ENCODE measurements at places on chromosomes 4 and X. TPM values are rescaled to one million over a fixed set of nuclear protein-coding genes. Genes with fewer than 3 reads are reported as not detected.
A peak's percentile ranks its signal among the peaks of the same experiment; 100 is the strongest.

DNA sequence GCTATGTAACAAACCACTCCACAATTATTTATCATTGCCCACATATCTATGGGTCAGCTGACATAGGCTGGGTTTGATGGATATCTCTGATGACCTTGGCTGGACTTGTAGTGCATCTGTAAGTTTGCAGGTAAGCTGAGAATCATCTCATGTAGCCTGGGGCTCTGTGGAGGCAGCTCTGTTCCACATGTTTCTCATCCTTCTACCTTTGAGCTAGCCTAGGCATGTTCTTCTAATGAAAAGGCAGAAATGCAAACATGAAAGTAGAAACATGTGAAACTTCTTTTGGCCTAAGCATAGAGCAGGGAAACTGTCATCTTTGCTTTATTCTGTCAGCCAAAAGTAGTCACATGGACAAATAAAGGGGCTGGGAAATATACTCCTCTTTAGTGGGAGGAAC is 18.2 kb downstream of the MRPL1 start:
- H3K4me1 ChIP-seq = peaks cover 19% of the 10 kb centered on the region
- no peaks in the 10 kb centered on the region for H3K27me3 ChIP-seq
- no peaks in the 10 kb centered on the region for H3K36me3 ChIP-seq
- H3K4me3 ChIP-seq = no peak overlapping the region
- no peak for DNase-seq
- H3K27ac ChIP-seq = no peak overlapping the region

GRCh38 chr4:6804082-6804752 is 21.7 kb downstream of the KIAA0232 start:
- H3K4me3 ChIP-seq = no peak overlapping the region
- no peak overlapping the region for H3K27ac ChIP-seq
- H3K27me3 ChIP-seq = no peaks in the 10 kb centered on the region
- no peak for DNase-seq
- no peaks in the 10 kb centered on the region for H3K36me3 ChIP-seq

- no peaks in the 10 kb centered on the region for H3K27me3 ChIP-seq
- peaks cover 2% of the 10 kb centered on the region for H3K36me3 ChIP-seq
- no peak overlapping the region for H3K27ac ChIP-seq
Measured at GRCh38 chr4:145660064-145660463, 19.9 kb upstream of the C4orf51 start.

SMIM10L2A gene
- 4.0 TPM for total RNA-seq

GRCh38 chr4:172982151-172982590 is 186.4 kb upstream of the GALNT7 start:
- H3K27me3 ChIP-seq = no peaks in the 10 kb centered on the region
- H3K27ac ChIP-seq = no peak overlapping the region
- no peaks in the 10 kb centered on the region for H3K36me3 ChIP-seq
- H3K4me1 ChIP-seq = peaks cover 16% of the 10 kb centered on the region
- no peak for DNase-seq
- no peak overlapping the region for H3K4me3 ChIP-seq

DNA sequence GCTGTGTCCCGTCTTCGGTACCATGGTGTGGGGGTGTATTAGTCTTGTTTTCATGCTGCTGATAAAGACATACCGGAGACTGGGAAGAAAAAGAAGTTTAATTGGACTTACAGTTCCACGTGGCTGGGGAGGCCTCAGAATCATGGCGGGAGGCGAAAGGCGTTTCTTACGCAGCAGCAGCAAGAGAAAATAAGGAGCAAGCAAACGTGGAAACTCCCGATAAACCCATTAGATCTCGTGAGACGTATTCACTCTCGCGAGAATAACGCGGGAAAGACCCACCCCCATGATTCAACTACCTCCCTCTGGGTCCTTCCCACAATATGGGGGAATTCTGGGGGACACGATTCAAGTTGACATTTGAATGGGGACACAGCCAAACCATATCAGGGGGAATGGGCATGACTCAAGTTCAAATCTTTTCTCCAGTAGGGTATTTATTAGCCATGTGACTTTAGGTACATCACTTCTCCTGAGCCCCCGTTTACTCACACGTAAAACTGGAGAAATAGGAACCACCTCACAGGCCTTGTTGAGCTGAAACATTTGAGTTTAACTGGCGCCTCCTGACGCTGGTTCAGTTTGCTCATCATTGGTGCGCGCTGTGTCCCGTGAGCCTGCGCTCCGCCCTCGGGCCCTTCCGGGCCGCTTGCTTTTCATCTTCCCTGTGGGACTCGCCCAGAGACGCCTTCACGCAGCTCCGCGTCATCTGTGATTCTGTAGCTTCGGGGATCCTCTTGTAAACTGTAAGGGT is 35.5 kb upstream of the FAT1 start:
- H3K27me3 ChIP-seq = no peaks in the 10 kb centered on the region
- no peak overlapping the region for H3K27ac ChIP-seq
- H3K36me3 ChIP-seq = no peaks in the 10 kb centered on the region
- DNase-seq = no peak

GRCh38 chr4:1547131-1547855 is 136.8 kb downstream of the FAM53A start:
- peak overlapping the region; percentile 29 for H3K27ac ChIP-seq
- H3K4me1 ChIP-seq = peaks cover 8% of the 10 kb centered on the region
- H3K27me3 ChIP-seq = peaks cover 7% of the 10 kb centered on the region

GRCh38 chr4:185203486-185204237 is at the start of gene CFAP97:
Gene CFAP97 (minus strand): TSS chr4:185204000. CDS start chr4:185191196, 12,804 bp downstream.
- H3K27ac ChIP-seq = peak within 1 kb of the TSS; percentile 94
- H3K4me1 ChIP-seq = peaks cover 26% of the 10 kb centered on the region
- H3K4me3 ChIP-seq = peak within 1 kb of the TSS; percentile 48
- H3K27me3 ChIP-seq = no peaks in the 10 kb centered on the region
- DNase-seq = peak; percentile 94

DNA sequence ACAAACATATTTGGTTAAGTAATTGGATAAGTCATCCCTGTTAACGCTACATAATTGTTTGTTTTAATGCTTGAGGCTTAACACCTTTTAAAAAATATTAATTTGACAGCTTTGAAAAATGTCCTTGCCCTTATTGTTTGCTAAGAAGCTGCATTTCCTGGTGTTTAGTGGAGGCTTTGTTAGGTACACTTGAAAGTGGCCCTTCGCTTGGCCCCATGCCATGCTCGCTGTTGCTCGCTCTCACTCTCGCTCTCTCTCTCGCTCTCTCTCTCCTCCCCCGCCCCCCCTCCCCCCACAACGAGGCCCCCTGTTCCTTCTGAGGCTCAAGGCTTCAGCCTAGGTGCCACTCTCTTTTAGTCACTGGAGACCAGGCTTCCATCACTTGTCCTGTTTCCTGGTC is 139.6 kb downstream of the DCLK2 start:
- DNase-seq = no peak
- no peaks in the 10 kb centered on the region for H3K27me3 ChIP-seq
- no peak overlapping the region for H3K4me3 ChIP-seq
- no peak overlapping the region for H3K27ac ChIP-seq
- peaks cover 14% of the 10 kb centered on the region for H3K4me1 ChIP-seq

GABRA4 gene
- not detected for total RNA-seq

- DNase-seq = no peak
- no peaks in the 10 kb centered on the region for H3K36me3 ChIP-seq
- H3K4me3 ChIP-seq = no peak overlapping the region
- no peak overlapping the region for H3K27ac ChIP-seq
- no peaks in the 10 kb centered on the region for H3K27me3 ChIP-seq
Measured at GRCh38 chr4:142150483-142150882, 514.1 kb downstream of the IL15 start.

NEXMIF gene
- 2.9 TPM for total RNA-seq

TSPYL2 gene
- total RNA-seq = 28.3 TPM

FGF13 gene
- 1.0 TPM for total RNA-seq

RAB39B gene
- 1.8 TPM for total RNA-seq

HTRA3 gene
- 4.2 TPM for total RNA-seq

SMIM10 gene
- 1.0 TPM for total RNA-seq

ING2 gene
- total RNA-seq = 3.6 TPM

GRCh38 chrX:80511969-80512760 is 91.9 kb downstream of the TENT5D start:
- DNase-seq = no peak
- no peak overlapping the region for H3K4me3 ChIP-seq
- no peak overlapping the region for H3K27ac ChIP-seq

PHOX2B gene
- not detected for total RNA-seq

TLR10 gene
- 0.26 TPM for total RNA-seq

NEIL3 gene
- total RNA-seq = not detected

SMARCA1 gene
- total RNA-seq = 25.4 TPM

DNA sequence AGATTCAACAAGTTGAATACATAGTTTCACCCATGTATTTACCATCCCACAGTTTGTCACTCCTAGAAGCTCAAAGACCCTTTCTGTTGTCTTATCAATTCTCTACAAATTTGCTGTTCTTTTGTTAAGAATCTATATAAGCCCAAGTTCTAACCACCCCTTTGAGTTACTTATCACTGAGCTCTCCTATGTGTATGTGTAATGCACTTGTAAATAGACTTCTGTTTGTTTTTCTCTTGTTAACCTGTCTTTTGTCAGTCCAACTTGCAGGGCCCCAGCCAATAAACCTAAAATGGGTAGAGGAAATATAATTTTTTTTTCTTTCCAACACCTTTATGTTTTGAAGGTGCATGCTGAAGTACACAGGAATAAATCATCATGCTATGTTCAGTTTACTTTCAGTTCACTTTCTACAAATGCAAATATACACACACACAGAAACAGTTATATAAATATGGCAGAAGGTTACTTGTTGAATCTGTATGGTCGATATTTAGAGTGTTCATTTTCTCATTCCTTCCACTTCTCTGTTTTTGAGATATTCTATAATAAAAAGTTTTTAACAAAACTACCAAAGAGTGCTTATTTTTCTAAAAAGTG is 22.3 kb upstream of the CLOCK start:
- DNase-seq = no peak
- no peaks in the 10 kb centered on the region for H3K27me3 ChIP-seq
- no peaks in the 10 kb centered on the region for H3K36me3 ChIP-seq
- H3K4me1 ChIP-seq = no peaks in the 10 kb centered on the region
- H3K4me3 ChIP-seq = no peak overlapping the region

GPC4 gene
- 11.2 TPM for total RNA-seq

GRCh38 chr4:73721435-73721834 is 18.9 kb upstream of the CXCL8 start:
- DNase-seq = no peak
- no peaks in the 10 kb centered on the region for H3K36me3 ChIP-seq
- peaks cover 9% of the 10 kb centered on the region for H3K4me1 ChIP-seq
- no peak overlapping the region for H3K27ac ChIP-seq
- H3K27me3 ChIP-seq = no peaks in the 10 kb centered on the region

DNA sequence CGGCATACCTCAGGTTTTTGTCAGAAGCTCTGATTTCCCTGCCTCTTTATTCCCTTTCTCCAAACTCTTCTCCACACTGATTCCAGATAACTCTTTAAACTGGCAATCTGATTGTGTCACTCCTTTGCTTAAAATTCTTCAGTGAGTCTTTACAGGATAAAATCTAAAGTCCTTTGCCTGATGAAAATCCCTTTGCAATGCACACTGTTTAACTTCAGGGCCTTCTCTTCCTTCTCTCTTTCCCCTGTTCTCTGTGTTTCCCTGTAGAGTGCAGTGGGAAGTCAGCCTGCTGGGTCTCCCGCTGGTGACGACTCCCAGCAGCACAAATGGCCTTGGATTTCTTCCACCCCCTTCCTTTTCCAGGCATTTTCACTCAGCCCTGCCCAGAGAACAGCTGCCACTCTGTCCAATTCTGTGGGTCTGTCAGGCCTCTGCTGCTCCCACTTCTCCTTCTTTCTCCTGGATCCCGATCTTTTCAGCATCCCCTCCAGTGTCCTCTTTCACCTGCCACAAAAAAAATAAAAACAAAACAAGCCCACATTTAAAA is 189.9 kb upstream of the NWD2 start:
- H3K4me1 ChIP-seq = no peaks in the 10 kb centered on the region
- H3K36me3 ChIP-seq = no peaks in the 10 kb centered on the region
- DNase-seq = peak; percentile 32
- no peaks in the 10 kb centered on the region for H3K27me3 ChIP-seq
- H3K4me3 ChIP-seq = no peak overlapping the region
- no peak overlapping the region for H3K27ac ChIP-seq

DNA sequence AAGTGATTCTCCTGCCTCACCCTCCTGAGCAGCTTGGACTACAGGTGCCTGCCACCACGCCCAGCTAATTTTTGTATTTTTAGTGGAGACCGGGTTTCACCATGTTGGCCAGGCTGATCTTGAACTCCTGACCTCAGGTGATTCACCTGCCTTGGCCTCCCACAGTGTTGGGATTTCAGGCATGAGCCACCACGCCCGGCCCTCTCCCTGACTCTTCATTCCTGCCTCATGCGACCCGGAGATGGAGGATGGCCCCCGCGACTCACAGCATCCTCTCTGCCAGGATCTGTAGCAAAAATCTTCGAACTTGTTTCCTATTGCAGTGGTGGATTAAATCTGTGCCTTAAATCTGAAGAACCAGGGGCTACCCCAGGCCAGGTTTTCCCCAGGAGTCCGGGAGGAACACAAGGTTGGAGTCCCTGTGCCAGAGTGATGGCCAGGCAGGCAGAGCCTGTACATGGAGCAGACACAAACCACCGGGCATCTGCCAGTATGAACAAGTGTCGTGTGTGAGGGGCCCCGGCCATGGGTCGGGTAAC is 11.5 kb downstream of the CPLX1 start:
- H3K4me1 ChIP-seq = peaks cover 9% of the 10 kb centered on the region
- H3K27me3 ChIP-seq = peaks cover 4% of the 10 kb centered on the region

DNA sequence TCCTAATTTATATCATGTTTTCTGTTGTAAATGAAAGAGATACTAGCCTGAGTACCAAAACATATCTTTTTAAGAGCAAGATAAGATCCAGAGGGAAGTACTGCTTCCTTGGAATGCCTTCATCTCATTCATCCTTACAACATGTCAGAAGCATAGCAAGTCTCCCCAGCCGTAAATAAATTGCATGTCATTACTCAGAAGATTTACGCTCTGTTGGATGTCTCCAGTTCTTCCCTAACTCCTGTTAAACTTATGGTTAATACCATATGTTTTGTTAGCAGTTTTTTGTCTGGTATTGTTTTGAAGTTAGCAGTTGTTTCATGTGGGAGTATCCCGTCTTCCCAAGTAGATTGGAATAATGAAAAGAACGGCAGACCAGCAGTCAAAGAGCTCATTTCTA is 7.5 kb upstream of the GPC3 start:
- no peaks in the 10 kb centered on the region for H3K4me1 ChIP-seq
- no peaks in the 10 kb centered on the region for H3K27me3 ChIP-seq
- no peaks in the 10 kb centered on the region for H3K36me3 ChIP-seq
- no peak overlapping the region for H3K4me3 ChIP-seq
- DNase-seq = no peak
- no peak overlapping the region for H3K27ac ChIP-seq

INPP4B gene
- 8.2 TPM for total RNA-seq

BGN gene
- total RNA-seq = 30.7 TPM

DNA sequence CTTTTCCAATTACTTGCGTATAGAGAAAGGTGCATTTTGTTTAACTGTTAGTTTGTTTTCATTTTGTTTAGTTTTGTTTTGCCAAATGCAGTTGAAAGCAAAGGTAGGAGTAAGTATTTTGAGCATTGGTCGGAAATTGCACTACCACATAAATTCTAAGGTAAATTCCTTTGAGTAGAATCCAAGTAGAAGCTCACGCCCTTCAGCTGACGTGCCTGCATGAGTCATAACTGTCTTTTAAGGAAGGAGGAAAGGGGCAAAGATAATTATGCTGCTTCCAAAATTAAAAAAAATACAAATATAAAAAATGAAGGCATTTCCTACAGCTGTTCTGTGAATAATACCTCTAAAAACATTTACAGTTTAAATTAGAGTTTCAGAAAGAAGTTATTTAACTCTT is 110.2 kb upstream of the MYOZ2 start:
- no peak overlapping the region for H3K27ac ChIP-seq
- DNase-seq = no peak
- no peak overlapping the region for H3K4me3 ChIP-seq
- H3K27me3 ChIP-seq = no peaks in the 10 kb centered on the region
- no peaks in the 10 kb centered on the region for H3K36me3 ChIP-seq

GRCh38 chr4:4384837-4385236 is 2.1 kb upstream of the NSG1 start:
- H3K27ac ChIP-seq = no peak overlapping the region
- H3K36me3 ChIP-seq = no peaks in the 10 kb centered on the region
- peaks cover 22% of the 10 kb centered on the region for H3K4me1 ChIP-seq
- no peak for DNase-seq
- H3K4me3 ChIP-seq = no peak overlapping the region

SYP gene
- 5.4 TPM for total RNA-seq

Measured in body of pancreas (tissue), 4 donors.